NCI-H524 treated with DMSO at 0.1 percent for 48 hours (cell line): ENCODE measurements at places on chromosomes 6 and 20.

GRCh38 chr6:28709478-28710349 is 184.0 kb downstream of the GPX5 start:
- DNase-seq: no peak

GRCh38 chr6:21791581-21791980 is 198.0 kb downstream of the SOX4 start:
- no peak for DNase-seq

DNA sequence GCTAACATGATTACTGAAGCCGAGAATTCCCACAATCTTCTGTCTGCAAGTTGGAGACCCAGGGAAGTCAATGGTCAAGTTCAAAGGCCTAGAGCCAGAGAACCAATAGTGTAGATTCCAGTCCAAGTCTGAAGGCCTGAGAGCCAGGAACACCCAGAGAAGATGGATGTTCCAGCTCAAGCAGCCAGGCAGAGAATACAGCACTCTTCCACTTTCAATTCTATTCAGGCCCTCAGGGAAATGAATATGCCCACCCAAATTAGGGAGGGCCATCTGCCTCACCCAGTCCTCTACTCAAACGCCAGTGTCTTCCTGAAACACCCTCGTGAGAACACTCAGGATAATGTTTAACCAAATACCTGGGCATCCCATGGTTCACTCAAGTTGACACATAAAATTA is 123.5 kb downstream of the THBS2 start:
- no peak for DNase-seq

GRCh38 chr6:127290391-127291265 is 24.0 kb downstream of the RNF146 start:
- no peak for DNase-seq

- DNase-seq: no peak
Measured at GRCh38 chr6:6001443-6001842, 5.3 kb downstream of the NRN1 start.

DNA sequence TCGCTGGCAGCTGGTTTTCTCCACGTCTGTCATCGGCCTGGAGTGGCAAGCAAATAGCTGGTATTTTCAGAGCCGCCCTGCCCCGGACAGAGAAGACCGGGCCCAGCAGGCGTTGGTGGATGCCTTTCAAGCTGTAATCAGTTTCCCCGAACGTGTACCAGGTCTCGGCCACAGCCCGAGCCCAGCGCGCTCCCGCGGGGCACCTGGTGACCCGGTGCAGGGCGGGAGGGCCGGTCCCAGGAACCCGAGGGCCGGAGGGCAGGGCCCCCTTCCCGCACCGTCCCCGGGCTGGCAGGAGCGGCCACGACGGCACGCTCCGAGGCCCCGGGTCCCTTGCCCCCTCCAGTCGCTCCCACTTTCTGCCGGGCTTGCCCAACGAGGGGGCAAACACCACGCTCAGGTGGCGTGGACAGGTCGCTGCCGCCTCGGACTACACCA is 348 bp upstream of the PYGB start:
- no peak for DNase-seq

DNA sequence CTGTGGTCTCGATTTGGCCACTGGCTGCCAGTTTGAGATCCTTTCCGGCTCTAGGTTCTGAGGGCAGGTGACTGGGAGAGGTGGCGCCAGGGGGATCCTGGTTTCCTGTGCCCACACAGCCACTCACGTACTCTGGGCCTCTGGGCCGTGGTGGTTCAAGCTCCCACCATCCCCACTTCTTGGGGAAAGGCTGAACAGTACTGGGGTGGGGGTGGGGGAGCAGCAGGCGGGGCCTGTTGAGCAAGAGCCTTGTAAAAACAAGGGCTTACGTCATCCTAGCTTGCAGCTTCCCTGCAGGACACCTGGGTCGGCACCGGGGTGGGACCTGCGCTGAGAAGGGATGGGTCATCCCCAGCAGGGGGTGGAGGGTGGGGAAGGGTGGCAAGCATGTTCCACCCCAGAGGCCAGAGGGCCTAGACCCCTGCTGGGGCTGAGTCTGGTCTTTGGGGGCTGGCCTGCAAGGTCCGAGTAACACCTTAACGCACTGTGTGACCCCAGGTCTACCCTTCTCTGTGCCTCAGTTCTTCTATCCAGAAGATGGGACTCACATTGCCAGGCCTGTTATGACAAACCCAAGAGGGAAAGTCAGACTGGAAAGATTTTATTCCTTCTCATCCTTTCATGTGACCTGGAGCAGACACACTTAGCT is 3.1 kb upstream of the CEBPB start:
- DNase-seq: no peak

GRCh38 chr6:117264692-117265409 is 507 bp upstream of the VGLL2 start:
- DNase-seq: no peak

DNA sequence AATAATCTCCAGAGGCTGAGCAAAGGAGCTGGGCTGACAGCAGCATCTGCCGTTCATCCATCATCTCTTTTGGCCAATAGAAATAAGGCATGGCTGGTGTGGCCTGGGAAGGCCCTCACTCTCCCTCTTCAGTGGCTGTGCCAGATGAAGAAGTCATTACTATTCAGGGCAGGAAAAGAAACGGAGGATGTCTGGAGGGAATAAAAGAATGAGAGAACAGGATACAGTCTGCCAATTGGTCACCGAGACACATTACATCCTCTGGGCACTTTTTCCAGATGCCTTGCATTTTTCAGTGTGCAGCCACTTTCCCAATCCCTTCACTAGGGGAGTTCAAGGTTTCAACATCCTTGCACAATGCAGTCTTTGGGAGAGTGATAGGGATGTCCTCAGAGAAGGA is 32.2 kb upstream of the VGLL2 start:
- DNase-seq: no peak

DNA sequence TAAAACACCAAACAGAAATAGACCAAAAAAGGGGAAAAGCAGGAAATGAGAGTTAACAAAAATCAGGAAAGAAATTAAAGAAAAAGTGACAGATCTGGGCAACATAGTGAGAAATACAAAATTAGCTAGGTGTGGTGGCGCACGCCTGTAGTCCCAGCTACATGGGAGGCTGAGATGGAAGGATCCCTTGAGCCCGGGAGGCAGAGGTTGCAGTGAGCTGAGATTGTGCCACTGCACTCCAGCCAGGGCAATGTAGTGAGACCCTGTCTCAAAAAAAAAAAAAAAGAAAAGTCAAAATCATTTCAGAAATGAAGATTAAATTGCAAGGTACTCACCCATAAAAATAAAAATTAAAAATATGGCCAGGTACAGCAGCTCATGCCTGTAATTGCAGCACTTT is 13.0 kb upstream of the GRM4 start:
- no peak for DNase-seq

DNA sequence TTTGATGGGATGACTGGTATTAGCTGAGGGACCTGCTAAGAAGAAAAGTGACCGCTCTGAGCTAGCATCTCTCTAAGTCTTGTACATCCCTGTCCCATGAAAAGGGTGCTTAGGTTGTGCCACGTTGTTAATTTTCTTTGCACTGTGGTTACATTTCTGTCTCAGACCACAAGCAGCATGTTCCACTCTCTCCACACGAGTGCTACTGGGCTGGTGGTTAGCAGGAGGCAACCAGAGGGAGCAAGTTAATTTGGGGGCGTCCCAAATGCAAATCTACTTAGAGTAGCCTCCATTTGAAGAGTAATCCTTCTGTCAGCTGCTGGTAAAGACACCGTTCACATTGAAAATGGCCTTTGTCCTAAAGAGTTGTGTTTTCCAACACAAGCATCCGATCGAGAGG is 3.4 kb upstream of the SCML4 start:
- DNase-seq: no peak

DNA sequence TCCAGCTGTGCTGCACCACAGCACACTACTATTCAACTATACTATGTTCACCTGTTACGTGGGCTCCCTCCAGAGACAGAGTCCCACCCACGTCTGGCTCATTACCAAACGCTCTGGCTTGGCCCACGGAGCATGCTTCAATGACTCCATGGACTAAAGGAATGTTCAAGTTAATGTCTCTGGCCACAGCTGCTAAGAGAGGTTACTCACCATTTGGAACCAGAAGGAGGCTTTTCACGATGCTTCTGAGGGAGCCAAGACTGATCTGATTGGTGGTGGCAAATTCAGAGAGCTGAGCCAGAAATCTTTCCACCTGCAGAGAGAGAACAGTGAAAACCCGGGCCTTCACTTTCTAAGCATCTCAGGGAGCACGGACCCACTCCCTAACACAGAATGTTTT is 15.6 kb downstream of the COMMD7 start:
- no peak for DNase-seq

DNA sequence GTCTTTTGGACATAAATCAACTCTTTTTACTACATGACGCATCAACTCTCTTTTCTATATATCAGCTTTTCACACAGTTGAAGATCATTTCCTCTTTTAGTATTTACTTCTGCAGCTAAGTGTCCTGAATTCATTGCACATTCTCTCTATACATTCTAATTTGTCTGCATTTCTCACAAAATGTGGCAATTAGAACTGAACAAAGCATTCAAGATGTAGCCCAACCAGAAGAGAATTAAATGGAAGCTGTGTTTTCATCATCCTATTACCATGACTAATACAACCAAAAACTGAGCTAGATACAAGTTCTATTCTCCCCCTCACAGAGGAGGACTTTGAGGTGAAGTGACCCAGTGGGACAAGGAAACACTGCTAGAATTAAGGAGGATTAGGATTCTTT is 86.9 kb downstream of the PLCG1 start:
- DNase-seq: no peak

DNA sequence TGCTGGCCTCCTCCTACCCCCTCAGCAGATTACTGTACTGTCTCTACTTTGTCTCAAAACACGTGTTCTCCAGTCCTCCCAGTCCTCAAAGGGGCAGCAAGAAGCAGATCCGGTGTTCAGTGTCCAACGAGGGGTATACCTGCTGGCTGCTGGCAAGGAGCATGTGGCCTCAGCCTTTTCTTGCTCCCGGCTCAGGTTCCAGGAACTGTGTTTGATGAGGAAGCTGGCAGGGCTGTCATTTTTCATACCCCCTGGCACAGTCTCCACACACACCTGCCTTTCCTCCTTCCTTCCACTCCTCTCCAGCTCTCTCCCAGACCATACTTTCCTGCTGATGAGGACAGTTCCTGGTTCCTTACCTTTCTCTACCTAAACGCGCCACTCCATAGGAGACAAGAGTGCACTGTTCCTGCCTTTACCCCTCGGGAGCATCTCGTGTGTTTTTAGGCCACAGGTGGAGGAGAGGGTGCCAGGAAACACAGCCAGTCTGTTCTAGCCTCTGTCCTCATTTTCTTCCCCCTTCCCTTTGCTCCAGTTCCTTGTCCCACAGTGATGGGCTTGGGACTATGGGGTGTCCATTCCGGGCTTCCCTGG is 77.2 kb downstream of the SSR1 start:
- DNase-seq: no peak

DNA sequence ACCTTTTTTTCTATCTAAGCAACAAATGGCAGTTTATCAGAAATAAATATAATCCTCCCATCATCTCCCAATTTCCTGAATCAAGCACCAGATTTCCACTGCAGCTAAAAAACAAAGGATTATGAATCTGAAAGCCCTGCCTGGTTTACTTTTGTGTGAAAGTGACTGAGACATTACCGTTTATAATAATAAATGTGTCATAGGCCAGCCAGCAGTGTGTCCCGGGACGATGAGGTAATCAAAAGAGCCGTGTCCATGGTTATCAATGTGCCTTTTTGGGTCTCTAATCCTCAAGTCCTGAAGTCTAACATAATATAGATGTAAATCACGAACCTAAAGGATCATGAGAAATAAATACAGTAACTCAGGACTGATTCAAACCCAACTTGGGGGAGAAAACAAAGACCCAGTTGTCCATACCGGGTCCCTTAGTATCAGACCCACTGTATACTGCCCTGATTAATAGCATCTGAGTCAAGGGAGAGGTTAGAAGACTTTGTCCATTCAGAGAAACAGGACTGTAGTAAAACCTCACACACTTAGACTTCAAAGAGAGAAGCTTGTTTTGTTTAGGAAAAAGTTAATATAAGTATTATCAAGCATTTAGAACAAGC is 149.1 kb downstream of the SASH1 start:
- DNase-seq: no peak

DNA sequence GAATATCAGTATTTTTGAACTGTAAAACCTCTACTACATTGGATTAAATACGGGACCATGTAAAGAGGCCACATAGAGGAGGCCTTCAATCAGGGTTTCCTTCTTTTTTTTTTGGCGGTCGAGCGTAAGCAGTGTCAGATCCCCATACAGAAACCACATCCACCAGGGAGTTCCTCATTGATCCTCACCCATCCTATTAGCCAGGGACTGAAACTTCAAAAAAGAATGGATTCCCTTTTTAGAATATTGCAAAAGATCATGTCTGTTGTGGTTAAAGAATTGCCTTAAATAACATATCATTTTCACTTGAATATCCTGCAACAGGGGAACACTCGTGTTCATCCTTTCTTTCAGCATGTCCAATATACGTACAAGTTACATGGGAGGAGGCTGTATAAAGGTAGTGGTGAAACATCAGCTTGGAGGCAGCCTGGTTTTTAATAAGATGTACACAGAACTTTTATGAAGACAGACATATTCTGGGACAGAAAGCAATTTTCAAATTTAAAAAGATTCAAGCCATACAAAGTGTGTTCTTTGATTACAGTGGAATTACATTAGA is 96.1 kb downstream of the PPP1R14C start:
- no peak for DNase-seq

DNA sequence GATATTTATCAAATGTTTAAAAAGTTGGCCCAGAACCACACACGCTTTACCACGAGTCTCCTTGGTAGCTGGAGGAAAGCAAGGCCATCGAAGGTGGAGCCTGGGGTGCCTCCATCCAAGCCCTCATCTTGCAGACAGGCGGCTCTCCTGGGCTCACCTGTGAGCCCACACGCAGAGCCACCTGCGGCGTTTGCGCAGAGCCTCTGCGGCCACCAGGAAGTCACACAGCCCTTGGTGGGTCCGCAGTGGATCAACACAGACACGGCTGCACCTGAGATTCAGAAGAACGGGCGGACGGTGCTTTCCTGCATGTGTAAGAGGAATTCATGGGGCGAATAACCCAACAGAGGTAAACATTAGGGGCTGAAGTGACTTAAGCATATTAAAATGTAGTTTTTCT is 24.5 kb upstream of the SMOC2 start:
- no peak for DNase-seq

DNA sequence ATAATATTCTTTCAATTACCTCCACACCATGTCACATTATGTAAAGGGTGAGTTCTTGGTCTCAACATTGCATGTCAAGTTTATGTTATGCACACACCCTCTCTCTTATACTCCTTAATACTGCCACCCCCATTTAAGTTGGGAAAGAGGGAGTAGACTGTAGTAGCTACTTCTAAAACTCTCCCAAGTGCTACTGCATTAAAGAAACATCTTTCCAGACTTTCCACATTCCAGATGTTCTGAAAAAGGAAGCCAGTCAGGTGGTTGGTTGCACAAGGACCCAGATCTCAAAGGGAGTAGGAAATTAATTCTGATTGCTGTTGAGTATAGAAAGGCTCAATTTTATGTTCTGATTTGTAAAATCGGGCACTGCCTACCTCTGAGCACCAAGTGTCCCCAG is 419.5 kb downstream of the CD83 start:
- DNase-seq: no peak

- no peak for DNase-seq
Measured at GRCh38 chr6:149646599-149646998, 1.9 kb downstream of the KATNA1 start.

GRCh38 chr6:170464080-170464479 is 89.0 kb downstream of the PSMB1 start:
- no peak for DNase-seq
